Activated T-cell treated with anti-CD3 and anti-CD28 coated beads, Interleukin-2, amount 50 U/mL, for 72 hours (primary cell): ENCODE measurements at places on chromosomes 1 and 21. TPM values are rescaled to one million over a fixed set of nuclear protein-coding genes. Genes with fewer than 3 reads are reported as not detected.

DNA sequence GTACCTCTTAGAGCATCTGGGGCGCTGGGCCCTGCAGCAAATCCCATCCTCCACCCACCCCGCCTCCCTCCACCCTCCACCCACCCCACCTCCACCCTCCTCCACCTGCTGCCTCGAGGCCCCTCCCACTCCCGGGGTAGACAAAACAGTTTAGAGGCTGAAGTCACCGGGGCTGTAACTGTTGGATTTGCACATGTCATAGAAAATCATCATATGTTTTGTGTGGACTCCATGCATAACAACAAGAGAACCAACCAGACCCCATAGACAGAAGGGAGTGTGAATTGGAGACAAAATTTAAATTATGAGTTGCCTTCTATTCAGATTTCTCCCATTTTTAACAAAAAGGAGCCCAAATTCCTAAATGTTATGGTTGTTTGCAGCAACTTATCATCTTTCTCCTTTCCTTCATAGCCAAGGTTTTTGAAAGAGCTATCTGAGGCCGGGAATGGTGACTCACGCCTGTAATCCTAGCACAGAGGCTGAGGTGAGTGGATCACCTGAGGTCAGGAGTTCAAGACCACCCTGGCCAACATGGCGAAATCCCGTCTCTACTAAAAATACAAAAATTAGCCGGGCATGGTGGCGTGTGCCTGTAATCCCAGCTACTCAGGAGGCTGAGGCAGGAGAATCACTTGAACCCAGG, 28.2 kb upstream of the LGALS8 start:
- DNase-seq = no peak

DNA sequence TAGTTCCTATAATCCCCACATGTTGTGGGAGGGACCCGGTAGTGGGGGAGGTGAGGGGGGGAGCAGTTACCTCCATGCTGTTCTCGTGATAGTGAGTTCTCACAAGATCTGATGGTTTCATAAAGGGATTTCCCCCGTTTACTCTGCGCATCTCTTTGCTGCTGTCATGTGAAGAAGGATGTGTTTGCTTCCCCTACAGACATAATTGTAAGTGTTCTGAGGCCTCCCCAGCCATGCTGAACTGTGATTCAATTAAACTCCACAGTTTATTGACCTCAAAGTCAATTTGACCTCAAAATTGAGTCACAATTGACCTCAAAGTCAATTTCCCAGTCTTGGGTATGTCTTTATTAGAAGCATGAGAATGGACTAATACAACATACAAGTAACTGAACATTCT, 19.7 kb downstream of the DPH5 start:
- no peak for DNase-seq

DNA sequence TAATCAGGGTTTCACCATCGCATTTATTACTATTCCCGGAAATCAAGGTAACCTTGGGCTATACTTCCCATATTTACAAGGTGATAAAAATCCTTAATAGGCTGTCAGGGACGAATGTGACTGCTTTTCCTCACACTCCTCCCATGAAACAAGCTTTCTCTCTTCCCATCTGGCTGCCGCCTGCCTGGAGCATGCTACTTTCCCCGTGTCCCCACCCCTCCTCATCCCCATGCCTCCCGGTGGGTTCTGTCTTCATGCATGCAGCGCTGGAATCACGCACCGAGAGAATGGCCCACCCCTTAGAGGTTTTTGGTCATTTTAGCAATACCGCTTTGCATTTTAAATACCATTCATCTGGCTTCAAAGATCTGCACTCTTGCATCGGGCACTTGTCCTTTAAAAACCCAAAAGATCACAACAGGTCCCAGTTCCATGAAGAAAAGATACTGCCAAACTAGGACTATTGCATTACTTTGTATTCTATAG, 339.1 kb downstream of the NTNG1 start:
- DNase-seq = no peak

DNA sequence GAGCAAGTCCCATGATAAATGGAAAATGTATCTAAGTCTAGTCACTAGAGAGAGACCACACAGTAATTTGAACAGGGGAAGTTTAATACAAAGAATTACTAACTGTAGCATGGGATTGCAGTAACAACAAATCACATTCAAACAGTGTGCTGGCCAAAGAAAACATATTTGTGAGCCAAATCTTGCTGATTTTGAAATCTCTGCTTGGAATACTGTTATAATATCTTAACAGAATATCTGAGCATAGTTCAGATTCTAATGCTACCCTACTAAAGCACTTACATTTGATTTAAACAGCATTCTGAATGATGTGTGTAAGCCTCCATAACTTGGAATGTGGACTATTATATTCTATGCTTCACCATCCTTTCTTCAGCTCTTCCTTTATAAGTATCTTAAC, 270.0 kb upstream of the BRINP3 start:
- no peak for DNase-seq

GRCh38 chr1:171754971-171755370, 13.1 kb upstream of the VAMP4 start:
- no peak for DNase-seq

- DNase-seq = no peak
Observed at GRCh38 chr1:31696242-31696641, 7.6 kb downstream of the COL16A1 start.

SLC25A33 gene
- 7.0 TPM for total RNA-seq

OR2G6 gene
- total RNA-seq = not detected
